NCI-H1092 treated with DMSO at 0.1 percent for 48 hours (cell line): ENCODE measurements at places on chromosomes 1 and 21.

DNA sequence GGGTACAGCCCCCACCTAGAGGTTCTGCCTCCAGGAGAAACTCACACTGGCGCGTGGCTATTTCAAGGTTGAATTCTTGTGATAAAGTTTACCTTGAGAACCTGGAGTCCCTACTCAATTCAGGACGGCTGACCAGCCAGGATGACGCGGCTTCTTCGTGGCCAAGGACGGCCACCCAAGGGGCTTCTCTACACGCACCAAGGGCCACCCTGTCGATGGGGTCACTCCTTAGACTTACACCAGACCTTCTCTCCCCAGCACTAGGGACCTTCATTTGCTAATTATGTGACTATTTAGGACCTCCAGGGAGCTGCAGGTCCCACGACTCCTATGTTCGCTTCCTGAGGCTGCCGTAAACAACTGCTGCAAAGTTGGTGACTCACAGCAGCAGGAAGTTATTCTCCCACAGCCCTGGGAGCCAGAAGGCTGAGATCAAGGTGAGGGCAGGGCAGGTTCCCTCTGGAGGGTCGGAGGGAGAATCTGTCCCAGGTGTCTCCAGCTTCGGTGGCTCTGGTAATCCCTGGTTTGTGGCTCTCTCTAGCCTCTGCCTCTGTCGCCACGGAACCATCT, 135.9 kb downstream of the NPHP4 start:
- DNase-seq = no peak

GRCh38 chr1:20483098-20483832, 2.7 kb downstream of the CAMK2N1 start:
- DNase-seq = no peak

DNA sequence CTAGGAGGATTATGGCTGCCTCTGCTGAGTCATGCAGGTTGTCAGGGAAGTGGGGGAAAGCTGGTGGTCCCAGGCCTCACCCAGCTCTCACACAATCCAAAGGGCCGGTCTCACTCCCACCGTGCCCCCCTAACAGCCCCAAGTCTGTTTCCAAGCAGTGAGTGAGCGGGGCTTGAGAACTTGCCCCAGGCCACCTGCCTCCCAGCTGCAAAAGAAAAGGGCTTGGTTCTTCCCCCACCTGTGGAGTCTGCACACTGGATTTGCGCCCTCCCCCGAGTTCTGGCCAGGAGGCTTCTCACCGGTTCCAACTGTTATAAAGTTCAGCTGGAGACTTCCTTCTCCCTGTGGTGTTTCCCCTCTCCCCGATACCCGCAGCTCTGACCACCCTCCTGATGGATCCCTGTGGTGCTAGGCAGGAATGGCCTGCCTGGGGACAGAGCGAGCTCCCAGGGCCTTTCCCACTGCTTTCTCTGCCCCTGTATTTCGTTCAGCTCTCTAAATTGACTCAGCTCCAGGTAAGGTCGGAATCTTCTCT, 222.3 kb downstream of the BARHL2 start:
- no peak for DNase-seq

GRCh38 chr21:19490481-19490880, 1086.9 kb upstream of the TMPRSS15 start:
- no peak for DNase-seq

DNA sequence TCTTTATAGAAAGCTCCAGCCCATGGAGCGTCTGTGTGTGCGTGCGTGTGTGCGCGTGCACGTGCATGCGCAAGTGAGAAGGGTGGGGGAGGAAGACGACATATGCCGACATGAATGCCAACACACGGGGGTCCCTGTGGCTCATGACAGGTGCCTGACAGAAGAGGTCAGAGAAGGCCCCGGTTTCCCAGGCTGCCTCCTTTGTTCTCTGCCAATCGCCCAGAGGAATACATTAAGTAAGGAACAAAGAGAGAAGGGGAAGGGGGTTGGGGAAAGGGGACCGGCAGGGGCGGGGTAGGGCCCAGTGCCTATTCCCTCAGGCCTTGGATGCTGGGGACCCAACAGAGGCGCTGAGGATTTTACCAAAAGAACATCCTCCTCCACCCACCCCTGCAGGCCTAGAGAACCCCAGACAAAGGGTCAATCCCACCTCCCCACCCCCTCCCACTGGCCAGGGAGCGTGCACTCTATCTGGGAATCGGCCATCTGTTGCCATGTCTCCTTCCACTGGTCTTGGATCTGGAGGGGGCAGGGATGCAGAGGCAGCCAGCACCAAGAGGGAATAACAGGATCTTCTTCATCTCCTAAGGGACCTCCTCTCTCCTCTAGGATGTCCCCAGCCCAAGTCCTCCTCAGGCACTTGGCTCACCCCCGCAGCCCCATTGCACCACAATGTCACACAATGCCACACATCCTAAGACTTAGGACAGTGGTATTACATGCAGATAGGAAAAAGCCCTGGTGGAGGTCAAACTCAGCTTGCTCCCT, 39.4 kb downstream of the PIK3C2B start:
- no peak for DNase-seq

DNA sequence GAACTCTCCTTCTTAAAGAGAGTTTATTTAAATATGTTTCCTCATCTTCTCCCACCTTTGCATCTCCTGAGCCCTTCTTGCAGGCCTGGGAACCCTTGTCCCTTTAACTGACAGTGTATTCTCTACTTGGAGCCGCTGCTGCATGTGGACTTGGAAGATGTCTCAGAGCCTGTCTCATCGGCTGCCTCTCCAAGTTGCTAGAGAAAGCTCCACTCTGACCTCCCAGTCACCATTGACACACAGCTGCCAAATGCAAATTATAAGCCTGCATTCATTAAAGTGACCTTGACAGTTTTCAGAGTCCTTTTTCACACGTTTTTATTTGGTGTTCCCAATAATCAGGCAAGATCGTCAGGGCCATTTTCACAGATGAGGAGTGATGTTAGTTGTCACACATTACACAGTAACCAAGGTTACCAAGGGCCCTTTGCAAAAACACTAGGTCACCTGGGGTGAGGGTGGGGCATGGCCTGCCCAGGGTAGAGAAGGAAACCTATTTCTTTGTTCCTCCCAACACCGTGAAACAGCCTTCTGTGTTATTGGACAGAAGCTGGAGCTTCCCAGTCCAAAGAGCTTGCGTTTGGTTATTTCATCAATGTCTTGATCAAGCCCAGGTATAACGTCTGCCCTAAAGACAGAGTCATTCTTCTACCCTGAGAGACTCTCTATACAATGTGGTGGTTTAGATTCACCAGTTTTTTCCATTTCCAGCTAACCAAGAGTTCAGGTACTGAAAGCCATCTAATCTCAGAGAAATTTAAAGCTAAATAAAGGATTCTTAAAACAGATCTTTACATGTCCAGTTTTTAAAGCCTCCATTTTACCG, 164.1 kb downstream of the GALNT2 start:
- DNase-seq = no peak

- DNase-seq = no peak
These were observed 84.0 kb downstream of the PHTF1 start for GRCh38 chr1:113675302-113675701.

- no peak for DNase-seq
These were observed 186.3 kb upstream of the BRINP3 start for GRCh38 chr1:190663962-190664361.
